Mesendoderm (in vitro differentiated cells): ENCODE measurements at places on chromosomes 13 and 19.

GRCh38 chr13:93290503-93290902 lies 63.9 kb downstream of the GPC6 start:
- no peaks in the 10 kb centered on the region for H3K36me3 ChIP-seq
- no peak overlapping the region for H3K4me3 ChIP-seq
- DNase-seq = no peak
- no peak overlapping the region for H3K27ac ChIP-seq
- no peaks in the 10 kb centered on the region for H3K27me3 ChIP-seq

DNA sequence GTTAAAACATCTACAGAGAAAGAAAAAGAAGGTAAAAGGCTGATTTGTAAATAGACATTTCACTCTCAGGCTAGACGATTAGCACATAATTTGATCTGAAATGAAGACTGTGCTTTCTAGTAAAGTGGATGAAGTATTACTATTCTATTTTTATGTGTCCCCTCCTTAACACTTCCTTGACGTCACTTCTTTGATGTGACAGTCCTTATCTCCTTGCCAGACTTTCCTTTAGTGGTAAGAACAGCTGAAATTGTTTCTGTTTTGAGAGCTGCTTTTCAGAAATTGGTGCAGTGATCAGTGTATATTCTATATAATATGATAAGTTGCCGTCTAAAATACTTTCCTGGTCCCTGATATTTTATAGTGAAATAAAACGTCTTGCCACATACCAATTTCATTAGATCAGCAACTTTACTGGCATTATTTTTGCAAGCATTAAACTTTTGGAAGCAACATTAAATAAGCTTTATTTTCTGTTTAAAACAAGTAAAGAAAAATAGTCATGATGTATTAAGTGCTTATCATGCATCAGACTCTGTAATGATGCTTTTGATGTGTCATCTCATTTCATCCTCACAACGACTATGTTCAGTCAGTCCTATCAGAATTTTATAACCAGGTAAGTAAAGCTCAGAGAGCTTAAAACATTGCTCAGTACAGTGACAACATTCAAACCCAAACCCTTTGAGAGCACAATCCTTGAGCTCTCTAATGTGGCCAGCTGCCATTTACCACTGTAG lies 210.3 kb upstream of the PCDH9 start:
- H3K36me3 ChIP-seq = no peaks in the 10 kb centered on the region
- H3K27ac ChIP-seq = no peak overlapping the region
- no peaks in the 10 kb centered on the region for H3K4me1 ChIP-seq
- H3K4me3 ChIP-seq = no peak overlapping the region

DNA sequence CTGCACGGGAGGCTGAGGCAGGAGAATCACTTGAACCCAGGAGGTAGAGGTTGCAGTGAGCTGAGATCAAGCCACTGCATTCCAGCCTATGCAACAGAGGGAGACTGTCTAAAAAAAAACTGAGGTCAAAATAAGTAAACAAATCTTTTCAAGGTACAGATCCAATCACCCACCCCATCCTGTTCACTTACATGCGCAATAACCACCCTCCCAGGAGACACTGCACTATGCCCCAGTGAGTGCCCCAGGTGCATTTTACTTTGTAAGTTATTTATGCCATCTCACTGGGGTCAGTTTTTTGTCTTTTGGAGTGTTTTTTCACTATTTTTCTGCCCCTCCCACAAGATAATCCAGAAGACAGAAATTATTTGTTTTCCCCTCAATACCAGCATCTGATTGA lies 6.9 kb upstream of the ZNF253 start:
- H3K27me3 ChIP-seq = no peaks in the 10 kb centered on the region
- DNase-seq = no peak
- H3K4me3 ChIP-seq = no peak overlapping the region

DNA sequence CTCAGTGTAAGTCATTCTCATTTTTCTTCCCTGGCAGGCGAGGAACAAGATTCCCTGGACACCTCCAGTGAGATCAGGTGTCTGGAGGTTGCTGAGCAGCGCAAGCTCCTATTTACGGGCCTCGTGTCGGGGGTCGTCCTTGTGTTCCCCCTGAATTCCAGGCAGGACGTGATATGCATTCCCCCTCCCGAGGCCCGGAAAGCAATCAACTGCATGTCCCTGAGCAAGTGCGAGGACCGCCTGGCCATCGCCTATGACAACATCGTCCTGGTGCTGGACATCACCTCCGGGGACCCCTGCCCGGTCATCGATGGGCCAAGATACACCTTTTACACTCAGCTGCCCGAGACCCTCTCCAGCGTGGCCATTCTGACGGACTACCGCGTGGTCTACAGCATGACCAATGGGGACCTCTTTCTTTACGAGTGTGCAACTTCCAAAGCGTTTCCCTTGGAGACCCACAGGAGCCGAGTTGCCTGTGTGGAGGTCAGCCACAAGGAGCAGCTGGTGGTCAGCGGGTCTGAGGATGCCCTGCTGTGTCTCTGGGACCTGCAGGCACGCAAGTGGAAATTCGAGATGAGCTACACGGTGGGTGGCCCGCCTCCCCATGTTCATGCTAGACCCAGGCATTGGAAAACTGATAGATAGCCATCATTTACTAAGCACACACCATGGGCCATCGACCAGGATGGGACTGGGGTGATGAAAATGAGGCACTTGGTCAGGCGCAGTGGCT lies 21.5 kb upstream of the SIN3B start:
- no peaks in the 10 kb centered on the region for H3K4me1 ChIP-seq
- no peak overlapping the region for H3K4me3 ChIP-seq
- no peak for DNase-seq
- no peaks in the 10 kb centered on the region for H3K36me3 ChIP-seq

GRCh38 chr19:40689339-40690049 lies 957 bp downstream of the NUMBL start:
- peaks cover 5% of the 10 kb centered on the region for H3K36me3 ChIP-seq
- H3K4me1 ChIP-seq = peaks cover 1% of the 10 kb centered on the region
- peak overlapping the region; percentile 78 for H3K4me3 ChIP-seq
- DNase-seq = peak; percentile 46

- H3K4me3 ChIP-seq = peak overlapping the region; percentile 77
- H3K27ac ChIP-seq = peak overlapping the region; percentile 91
- H3K4me1 ChIP-seq = no peaks in the 10 kb centered on the region
- H3K36me3 ChIP-seq = peaks cover 18% of the 10 kb centered on the region
- peak; percentile 92 for DNase-seq
Observed at GRCh38 chr19:1250437-1251260, 2.3 kb downstream of the MIDN start.

GRCh38 chr13:77492982-77493381 lies 42.5 kb upstream of the SCEL start:
- no peaks in the 10 kb centered on the region for H3K27me3 ChIP-seq
- DNase-seq = peak; percentile 37
- no peak overlapping the region for H3K4me3 ChIP-seq
- no peak overlapping the region for H3K27ac ChIP-seq
- no peaks in the 10 kb centered on the region for H3K36me3 ChIP-seq
- no peaks in the 10 kb centered on the region for H3K4me1 ChIP-seq

DNA sequence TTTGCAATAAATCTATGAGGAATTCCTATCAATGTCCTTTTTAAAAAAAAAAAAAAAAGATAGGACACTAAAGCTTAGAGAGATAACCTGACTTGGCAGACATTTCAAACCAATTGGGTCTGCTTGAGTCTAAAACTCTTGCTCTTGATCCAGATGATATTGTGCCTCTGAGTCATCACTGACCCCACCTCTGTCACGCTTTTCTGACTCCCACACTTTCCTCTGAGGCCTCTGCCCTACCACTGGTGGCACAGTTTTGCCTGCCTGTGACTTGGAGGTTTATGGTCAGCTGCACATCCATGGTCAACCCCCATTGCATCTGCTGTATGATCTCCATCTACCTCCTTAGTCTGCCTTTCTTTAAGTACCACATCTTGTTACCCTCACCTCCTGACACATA lies 328.7 kb downstream of the SPRY2 start:
- no peaks in the 10 kb centered on the region for H3K4me1 ChIP-seq
- no peak for DNase-seq
- H3K27ac ChIP-seq = no peak overlapping the region
- no peaks in the 10 kb centered on the region for H3K27me3 ChIP-seq
- H3K4me3 ChIP-seq = no peak overlapping the region

GRCh38 chr13:43014162-43014561 lies 9.2 kb upstream of the DNAJC15 start:
- DNase-seq = no peak
- H3K4me1 ChIP-seq = no peaks in the 10 kb centered on the region
- H3K27ac ChIP-seq = no peak overlapping the region
- no peaks in the 10 kb centered on the region for H3K27me3 ChIP-seq
- no peak overlapping the region for H3K4me3 ChIP-seq

DNA sequence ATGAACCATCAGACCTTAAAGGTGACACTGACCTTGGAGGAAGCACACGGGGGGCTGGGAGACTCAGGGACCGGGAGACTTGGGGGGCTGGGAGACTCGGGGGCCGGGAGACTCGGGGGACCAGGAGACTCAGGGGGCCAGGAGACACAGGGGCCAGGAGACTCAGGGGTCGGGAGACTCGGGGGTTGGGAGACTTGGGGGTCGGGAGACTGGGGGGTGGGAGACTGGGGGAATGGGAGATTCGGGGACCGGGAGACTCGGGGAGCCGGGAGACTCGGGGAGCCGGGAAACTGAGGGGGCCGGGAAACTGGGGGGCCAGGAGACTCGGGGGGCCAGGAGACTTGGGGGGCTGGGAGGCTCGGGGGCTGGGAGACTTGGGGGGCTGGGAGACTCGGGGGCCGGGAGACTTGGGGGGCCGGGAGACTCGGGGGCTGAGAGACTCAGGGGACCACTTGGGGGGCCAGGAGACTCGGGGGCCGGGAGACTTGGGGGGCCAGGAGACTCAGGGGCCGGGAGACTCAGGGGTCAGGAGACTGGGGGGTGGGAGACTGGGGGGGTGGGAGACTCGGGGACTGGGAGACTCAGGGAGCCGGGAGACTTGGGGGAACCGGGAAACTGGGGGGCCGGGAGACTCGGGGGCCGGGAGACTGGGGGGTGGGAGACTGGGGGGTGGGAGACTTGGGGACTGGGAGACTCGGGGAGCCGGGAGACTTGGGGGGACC lies 62.9 kb downstream of the RASA3 start:
- no peak overlapping the region for H3K4me3 ChIP-seq
- H3K27me3 ChIP-seq = no peaks in the 10 kb centered on the region
- H3K4me1 ChIP-seq = peaks cover 7% of the 10 kb centered on the region
- DNase-seq = no peak

GRCh38 chr13:78562237-78562889 lies 41.0 kb downstream of the POU4F1 start:
- no peaks in the 10 kb centered on the region for H3K36me3 ChIP-seq
- no peak for DNase-seq
- no peak overlapping the region for H3K4me3 ChIP-seq
- H3K4me1 ChIP-seq = no peaks in the 10 kb centered on the region
- no peak overlapping the region for H3K27ac ChIP-seq
- H3K27me3 ChIP-seq = no peaks in the 10 kb centered on the region

DNA sequence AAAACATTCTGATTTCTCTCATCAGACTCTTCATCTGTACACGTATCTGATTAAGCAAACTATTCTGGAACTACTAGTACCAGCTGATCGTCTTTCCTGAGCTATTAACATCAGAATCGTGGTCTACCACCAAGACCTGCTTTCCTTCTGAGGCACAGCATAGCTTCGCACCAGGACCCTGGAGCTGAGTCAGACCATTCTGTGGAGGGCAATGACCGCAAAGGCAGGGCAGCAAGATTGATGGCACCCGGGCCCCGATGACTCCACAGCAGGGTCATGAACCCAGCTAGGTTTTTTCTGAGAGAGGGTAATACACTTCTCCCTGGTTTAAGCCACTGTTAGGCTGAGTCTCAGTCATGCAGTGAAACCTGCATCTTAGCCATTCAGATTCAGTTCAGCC lies 158.7 kb upstream of the GPR12 start:
- H3K36me3 ChIP-seq = no peaks in the 10 kb centered on the region
- no peaks in the 10 kb centered on the region for H3K4me1 ChIP-seq
- DNase-seq = no peak
- no peak overlapping the region for H3K4me3 ChIP-seq

DNA sequence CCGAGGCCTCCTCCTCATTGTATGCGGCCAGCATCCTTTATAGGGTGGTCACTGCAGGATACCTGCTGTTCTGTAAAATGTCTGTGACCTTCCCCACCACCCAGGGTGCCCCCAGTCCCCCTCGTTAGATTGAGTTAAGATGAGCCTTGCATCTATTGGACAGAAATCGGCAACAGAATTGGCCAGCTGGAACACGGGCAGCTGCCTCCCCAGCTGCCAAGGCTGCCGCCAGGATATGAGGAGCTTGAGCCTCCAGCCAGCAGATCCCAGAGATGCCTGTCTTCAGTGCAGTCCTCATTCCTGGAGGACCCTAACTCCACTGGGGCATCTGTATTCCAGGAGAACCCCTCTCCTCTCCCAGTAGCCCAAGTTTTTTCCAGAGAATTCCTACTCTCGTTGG lies 463.0 kb downstream of the TSHZ3 start:
- peaks cover 2% of the 10 kb centered on the region for H3K4me1 ChIP-seq
- no peak overlapping the region for H3K4me3 ChIP-seq
- no peaks in the 10 kb centered on the region for H3K36me3 ChIP-seq

DNA sequence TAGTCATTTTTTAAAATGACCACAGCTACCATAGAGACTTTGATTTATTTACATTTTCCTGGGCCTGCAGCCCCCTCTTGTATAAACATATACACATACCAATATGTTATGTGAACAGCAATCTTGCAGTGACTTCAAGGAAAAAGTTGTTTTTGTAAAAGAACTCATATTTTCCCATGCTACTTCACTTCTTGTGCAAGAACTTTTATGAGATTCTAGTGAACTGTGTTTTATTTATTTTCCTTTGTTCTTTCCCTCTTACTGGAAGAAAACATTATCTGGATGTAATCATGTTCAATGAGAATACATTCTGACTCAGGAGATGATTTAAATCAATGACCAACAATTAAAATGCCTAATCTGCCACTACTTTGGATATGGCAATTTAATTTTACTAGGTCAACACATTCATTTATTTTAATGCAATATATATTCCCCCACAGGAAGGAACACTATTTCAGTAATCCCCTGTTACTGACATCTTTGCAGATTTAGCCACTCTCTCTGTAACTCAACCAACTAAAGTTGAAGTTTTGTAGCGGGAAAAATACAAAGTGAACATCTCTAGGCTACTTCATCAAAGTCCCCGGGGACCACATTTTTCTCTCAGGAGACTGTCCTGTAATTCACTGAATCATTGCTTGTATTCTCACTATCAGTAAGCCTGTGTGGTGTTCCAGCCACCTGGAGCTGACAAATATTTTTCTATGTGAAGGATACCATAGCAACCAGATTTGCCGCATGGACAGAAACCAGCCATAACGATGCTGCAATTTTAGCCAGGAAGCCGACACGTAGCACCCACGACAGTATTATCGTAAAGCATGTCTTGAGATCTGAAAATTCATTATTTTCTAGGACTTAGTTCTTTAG lies 90.5 kb downstream of the STARD13 start:
- H3K27me3 ChIP-seq = no peaks in the 10 kb centered on the region
- no peak overlapping the region for H3K4me3 ChIP-seq
- DNase-seq = no peak
- H3K4me1 ChIP-seq = peaks cover 6% of the 10 kb centered on the region

GRCh38 chr13:79295906-79296706 lies 109.9 kb downstream of the RBM26 start:
- no peak for DNase-seq
- H3K4me1 ChIP-seq = peaks cover 2% of the 10 kb centered on the region
- H3K4me3 ChIP-seq = no peak overlapping the region
- H3K36me3 ChIP-seq = no peaks in the 10 kb centered on the region
- H3K27ac ChIP-seq = no peak overlapping the region

GRCh38 chr13:76971215-76971614 lies 20.7 kb upstream of the CLN5 start:
- no peaks in the 10 kb centered on the region for H3K36me3 ChIP-seq
- no peak overlapping the region for H3K4me3 ChIP-seq

GRCh38 chr13:67130444-67130843 lies 99.7 kb downstream of the PCDH9 start:
- H3K27me3 ChIP-seq = no peaks in the 10 kb centered on the region
- no peak overlapping the region for H3K27ac ChIP-seq
- H3K4me3 ChIP-seq = no peak overlapping the region
- no peaks in the 10 kb centered on the region for H3K4me1 ChIP-seq
- H3K36me3 ChIP-seq = no peaks in the 10 kb centered on the region
